ENCODE measurements at places on chromosomes 13 and 19.

DNA sequence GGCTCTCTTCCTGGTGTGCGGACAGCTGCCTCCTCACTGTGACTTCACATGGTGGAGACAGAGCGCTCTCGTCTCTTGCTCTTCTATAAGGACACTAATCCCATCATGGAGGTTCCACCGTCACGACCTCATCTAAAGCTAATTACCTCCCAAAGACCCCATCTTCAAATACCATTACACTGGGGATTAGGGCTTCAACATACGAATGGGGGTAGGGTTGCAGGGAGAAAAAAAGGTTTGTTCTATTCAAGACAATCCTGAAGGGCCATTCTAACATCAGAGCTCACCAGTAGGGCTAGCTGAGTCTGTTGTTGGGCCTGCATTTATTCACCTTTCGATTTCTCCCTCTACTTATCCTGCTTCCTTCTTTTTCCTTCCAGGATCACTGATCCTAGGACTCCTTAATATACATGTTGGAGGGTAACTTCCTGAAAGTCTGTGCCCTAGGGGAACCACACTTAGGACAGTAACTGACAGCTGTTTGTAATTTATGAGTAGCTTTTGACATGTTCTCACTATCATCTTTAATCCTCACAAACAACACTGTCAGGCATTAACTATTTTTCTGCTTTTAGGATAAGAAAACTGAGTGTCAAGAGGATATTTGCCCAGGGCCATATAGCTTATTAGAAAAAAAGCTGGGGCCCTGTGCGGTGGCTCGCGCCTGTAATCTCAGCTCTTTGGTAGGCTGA lies 18.8 kb upstream of the GTF2F2 start:
- DNase-seq, result no peak

- peak; percentile 9 for DNase-seq
These were observed 20.6 kb downstream of the PCDH8 start for GRCh38 chr13:52827839-52828238.

DNA sequence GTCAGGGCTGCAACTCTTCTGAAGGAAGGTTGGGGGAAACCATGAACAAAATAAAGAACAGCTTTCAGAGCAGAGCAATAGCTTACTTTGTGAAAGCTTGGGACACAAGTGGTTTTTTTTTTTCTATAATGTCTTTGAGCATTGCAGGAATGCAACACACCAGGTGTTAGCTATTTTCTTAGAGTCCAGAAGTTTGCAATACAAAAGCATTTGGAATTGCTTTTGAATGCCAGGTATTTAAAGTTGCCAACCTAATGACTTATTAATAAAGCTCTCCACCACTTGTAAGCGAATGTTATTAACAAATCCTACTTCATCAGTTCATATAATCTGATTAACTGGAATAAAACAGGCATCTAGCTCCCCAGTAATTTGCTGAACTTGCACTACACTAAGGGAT lies 172.6 kb downstream of the NUFIP1 start:
- no peak for DNase-seq

DNA sequence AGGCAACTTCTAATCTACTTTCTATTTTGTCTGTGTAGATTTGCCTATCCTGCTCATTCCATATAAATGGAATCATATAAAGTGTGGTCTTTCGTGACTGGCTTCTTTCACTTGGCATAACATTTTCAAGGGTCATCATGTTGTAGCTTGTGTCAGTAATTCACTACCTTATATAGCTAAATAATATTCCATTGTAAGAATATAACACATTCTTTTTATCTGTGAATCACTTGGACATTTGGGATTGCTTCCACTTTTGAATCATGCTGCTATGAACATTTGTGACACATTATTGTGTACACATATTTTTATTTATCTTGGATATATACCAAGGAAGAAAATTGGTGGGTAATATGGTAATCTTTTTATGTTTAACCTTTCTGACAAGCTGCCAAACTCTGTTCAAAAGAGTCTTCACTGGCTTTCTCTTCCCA lies 89.0 kb upstream of the CSNK1A1L start:
- DNase-seq, result no peak

DNA sequence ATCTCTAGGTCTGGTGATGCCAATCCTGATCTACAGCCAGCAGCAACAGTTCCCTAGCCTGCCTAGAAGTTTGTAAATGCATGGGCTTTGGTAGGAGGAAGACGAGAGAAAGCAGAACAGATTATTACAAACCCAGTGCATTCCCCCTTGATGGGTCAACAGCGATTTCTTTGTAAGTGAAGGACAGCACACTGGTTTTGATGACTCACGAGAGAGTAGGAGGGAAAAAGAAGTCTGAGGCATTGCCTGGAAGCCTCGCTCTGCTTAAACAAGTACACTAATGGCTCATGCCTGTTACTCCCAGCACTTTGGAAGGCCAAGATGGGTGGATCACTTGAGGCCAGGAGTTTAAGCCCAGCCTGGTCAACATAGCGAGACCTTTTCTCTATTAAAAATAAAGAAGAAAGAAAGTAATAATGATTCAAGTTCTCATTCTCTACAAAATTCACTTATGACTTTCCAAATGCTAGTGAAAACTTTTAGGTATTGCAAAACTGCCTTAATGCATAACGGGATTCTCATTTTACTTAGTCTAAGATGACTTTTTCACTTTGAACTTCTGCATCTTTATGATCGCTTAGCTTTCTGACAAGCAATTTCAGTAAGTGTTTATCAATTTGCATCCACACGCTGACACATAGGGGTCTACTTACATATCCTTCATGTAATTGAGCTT lies 47.7 kb upstream of the USPL1 start:
- no peak for DNase-seq

DNA sequence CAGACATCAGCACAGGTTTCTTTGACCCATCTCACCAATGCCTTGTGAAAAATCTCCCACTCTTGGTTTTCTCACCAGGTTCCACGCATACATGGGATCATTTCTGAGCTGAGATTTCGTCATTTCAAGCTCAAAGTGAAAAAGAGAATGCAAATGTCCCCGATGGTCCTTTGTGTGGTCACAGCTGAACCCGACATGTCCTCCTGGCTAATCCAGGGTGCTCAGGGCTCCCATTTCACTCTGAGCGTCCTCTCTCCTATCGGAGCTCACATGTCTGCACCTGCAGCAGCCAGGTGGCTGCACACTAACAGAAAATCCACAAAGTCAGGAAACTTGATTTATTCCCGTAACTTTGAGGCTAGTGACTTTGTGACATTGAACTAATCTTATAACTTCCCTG lies 9.3 kb upstream of the CEACAM3 start:
- peak; percentile 60 for DNase-seq

DNA sequence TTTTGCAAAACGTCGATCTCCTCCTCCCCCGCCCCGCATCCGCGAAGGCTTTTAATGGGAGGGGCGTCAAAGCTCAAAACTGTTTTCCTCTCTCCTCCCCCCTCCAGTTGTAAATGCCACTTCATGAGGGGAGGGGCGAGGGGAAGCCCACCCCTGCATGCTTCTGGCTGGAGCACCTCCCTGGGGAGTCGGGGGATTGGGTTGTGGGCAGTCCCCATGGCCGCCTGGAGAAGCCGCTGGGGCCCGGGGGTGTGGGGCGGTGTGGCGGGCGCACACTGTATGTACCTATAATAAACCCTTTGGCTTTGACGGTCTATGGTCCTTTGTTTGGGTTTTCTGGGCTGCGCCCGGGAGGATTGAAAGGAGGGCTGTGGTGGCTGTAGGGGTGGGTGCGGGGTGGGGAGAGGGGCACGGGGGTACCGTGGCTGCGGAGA lies 505 bp upstream of the SHKBP1 start:
- DNase-seq, result peak; percentile 38

- no peak for DNase-seq
These were observed 133.3 kb downstream of the SOX1 start for GRCh38 chr13:112200200-112200599.
